ENCODE measurements at places on chromosomes 6 and 20.

DNA sequence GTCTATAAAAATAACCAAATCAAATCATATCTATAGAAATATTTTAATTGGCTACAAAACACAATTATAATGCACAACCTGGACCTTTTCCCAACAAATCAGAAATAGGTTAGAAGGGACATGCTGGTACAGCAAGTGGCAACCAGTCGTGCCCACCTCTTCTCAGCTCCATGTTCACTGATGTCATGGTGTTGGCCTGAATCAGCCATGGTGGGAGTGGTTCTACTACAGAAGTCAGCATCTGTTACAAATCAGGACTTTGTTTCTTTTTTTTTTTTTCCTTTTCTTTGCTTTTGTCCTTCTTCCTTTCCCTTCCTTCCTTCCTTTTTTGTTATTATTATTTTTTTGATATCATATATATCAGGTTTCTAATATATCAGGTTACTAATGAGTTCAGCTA is 91.2 kb downstream of the RALGAPA2 start:
- DNase-seq, result no peak

DNA sequence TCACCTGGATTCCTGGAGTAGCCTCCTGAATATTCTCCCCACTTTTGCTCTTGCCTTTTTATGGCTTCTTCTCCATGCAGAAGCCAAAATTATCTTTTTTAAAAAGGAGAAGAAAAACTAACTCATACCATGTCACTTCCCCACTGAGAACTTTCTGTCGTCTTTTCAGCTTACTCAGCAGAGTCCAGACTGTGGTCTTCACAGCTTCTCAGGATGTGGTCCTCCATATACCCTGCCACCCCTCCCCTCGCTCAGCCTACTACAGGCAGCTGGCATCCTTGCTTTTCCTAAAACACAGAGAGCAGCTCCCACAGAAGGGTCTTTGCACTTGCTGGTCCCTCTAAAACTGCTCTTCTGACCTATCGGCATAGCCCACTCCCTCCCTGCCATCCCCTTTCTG is 89.4 kb upstream of the ISM1 start:
- DNase-seq, result peak; percentile 13

GRCh38 chr6:39617520-39617919 is 107.7 kb downstream of the KIF6 start:
- no peak for DNase-seq

DNA sequence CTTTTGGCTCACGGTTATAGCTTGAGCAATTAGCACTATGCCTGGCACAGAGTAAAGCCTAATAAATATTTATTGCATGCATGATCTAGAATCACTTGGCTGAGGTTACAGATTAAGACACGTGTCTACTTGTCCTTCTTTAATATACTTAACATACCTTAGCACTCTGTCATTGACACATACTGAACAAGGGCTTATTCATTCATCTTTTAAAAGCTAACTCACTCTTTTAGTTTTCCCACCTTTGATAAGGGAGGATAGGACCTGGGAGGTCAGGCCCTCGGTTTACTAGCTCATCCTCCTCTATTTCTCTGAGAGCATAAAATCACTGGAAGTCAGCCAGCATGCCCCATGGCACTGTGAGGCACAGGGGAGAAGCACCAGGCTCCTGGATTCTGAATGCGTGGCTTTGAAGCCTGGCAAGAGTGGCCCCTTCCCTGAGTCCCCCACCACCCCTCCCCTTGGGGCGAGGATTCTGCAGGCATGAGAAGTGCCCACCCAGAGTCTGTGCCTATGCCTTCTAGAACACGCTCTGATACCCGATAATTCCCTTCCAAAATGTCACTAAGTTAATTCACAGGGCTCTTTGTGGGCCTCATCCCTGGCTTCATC is 11.2 kb downstream of the ZCCHC3 start:
- no peak for DNase-seq

GRCh38 chr20:6265204-6265904 is 142.5 kb upstream of the FERMT1 start:
- DNase-seq, result peak; percentile 62

GRCh38 chr6:13453771-13454251 is 33.6 kb downstream of the GFOD1 start:
- no peak for DNase-seq

GRCh38 chr6:3341467-3341866 is 82.7 kb downstream of the PSMG4 start:
- DNase-seq, result peak; percentile 62

DNA sequence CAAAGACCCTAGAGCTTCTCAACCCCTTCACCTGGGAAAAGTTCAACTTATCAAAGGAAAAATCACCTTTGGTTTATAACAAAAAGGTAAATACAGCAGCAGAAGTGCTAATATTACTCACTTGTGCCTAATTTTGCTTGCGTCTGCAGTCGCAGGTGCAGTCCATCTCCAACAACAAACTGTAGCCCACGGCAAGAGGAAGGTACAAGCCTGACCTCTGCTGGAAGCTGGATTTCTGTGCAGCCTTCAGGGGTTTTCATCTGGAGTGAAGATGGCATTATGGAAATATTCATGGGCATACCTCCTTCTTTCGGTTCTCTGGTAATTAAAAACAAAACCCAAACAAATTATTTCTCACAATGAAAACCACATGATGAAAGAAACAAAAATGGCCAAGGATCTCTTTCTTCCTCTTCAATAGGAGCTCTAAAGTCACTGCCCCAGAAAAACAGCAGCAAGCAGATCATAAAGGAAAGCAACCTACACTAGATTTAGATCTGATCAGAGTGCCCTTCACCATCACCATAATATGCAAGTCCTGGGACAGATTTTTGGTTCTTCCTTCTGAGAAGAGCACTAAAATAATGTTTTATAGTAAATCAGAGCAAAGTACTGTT is 7.8 kb downstream of the UBE3D start:
- peak; percentile 66 for DNase-seq

DNA sequence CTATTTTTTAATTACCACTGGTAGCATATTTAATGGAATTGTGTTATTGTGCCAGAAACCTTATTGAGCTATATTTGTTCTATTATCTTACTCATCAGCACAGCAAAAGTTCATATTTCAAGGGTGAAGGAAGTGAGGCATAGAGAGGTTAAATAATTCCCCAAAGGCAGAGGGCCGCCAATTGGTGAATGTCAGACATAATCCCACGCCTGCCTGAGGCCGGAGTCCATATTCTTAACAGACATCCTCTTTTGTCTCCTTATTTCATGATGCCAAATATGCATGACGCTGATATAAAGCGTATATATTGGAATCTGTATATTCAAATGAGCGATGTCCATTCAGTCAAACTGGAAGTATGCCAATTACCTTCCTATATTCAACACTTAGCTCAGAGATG is 505.0 kb upstream of the SLC35B3 start:
- DNase-seq, result no peak

- no peak for DNase-seq
These were observed 48.0 kb upstream of the MAPK13 start for GRCh38 chr6:36082318-36082717.

GRCh38 chr6:15887491-15888461 is 224.9 kb upstream of the DTNBP1 start:
- DNase-seq, result no peak

GRCh38 chr6:148932731-148933130 is 185.9 kb downstream of the UST start:
- DNase-seq, result no peak

- no peak for DNase-seq
These were observed 341.3 kb downstream of the SMOC2 start for GRCh38 chr6:168782187-168782751.

DNA sequence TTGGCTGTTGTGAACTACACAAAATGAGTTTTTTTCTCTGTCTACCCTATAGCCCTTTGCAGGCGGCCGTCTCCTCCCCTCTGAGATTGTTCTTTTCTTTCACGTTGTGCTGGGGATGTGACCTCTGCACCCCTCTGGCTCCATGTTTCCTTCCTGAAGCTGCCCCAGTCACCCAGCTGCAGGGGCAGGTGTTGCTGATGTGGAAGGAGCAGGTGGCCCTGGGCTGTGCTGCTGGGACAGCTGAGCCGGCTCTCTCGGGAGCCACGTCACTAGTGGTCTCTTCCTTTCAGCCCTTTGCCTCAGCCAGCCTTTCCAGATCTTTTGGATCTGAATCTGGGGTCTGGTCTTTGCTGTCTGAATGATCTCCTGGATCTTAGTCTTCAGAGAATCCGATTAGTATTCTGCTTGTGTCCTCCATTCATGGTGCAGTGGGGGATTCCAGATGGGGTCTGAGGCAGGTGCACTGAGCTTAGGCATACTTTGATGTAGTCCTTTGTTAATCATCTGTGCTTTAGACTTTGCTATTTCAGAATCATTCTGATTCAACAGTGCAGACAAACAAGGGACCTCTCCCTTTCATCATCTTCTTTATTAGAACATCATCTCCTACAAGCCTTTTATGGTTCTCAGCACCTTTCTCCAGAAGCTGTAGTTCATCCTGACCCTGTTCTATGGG is 31.4 kb downstream of the TMEM181 start:
- DNase-seq, result peak; percentile 18

GRCh38 chr6:107540465-107540857 is 50.5 kb downstream of the SOBP start:
- no peak for DNase-seq

DNA sequence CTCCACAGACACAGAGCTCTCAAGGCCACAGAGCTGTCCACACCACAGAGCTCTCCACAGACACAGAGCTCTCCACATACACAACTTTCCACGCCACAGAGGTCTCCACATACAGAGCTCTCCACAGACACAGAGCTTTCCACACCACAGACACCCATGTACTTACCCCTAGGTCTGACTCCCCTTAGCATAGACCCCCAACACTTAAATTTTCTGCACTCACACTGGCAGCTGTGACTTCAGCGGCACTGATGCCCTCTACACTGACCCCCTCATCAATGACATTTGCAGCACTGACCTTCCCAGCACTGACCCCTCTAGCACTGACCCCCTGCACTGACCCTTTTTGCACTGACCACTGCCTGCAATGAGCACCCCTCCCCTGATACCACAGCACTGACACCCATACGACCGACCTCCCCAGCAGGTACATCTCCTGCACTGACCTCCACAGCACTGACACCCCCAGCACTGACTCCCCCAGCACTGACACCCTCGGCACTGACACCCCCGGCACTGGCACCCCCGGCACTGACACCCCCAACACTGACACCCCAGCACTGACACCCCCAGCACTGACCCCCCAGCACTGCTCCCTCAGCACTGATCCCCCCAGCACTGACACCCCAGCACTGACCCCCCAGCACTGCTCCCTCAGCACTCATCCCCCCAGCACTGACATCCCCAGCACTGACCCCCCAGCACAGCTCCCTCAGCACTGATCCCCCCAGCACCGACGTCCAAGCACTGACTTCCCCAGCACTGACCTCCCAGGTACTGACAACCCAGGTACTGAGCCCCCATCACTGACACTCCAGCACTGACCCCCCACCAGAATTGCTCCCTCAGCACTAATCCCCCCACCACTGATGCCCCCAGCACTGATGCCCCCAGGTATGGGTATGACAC is 56.5 kb downstream of the ERMARD start:
- DNase-seq, result no peak

- no peak for DNase-seq
These were observed 262.6 kb upstream of the PRND start for GRCh38 chr20:4459081-4459480.

DNA sequence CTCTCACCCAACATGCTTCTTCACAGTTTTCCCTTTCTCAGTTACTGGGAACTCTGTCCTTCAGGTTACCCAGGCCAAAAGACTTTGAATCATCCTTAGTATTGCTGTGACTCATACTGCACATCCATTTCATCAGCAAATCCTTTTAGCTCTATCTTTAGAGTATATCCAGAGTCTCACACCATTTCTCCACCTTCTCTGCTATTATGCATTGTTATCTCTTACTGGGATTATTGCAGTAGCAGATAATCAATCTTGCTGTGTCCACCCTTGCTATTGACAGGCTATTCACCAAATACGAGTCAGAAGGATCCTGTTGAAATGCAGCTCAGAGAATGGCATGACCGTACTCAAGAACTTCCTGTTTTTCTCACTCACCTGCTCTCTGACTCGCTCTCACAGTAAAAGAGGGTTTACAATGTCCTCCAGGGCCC is 57.3 kb downstream of the BCKDHB start:
- DNase-seq, result no peak

- no peak for DNase-seq
These were observed 114.2 kb downstream of the COL12A1 start for GRCh38 chr6:75091467-75092190.

- no peak for DNase-seq
These were observed 536 bp upstream of the RAET1G start for GRCh38 chr6:149923327-149923986.

DNA sequence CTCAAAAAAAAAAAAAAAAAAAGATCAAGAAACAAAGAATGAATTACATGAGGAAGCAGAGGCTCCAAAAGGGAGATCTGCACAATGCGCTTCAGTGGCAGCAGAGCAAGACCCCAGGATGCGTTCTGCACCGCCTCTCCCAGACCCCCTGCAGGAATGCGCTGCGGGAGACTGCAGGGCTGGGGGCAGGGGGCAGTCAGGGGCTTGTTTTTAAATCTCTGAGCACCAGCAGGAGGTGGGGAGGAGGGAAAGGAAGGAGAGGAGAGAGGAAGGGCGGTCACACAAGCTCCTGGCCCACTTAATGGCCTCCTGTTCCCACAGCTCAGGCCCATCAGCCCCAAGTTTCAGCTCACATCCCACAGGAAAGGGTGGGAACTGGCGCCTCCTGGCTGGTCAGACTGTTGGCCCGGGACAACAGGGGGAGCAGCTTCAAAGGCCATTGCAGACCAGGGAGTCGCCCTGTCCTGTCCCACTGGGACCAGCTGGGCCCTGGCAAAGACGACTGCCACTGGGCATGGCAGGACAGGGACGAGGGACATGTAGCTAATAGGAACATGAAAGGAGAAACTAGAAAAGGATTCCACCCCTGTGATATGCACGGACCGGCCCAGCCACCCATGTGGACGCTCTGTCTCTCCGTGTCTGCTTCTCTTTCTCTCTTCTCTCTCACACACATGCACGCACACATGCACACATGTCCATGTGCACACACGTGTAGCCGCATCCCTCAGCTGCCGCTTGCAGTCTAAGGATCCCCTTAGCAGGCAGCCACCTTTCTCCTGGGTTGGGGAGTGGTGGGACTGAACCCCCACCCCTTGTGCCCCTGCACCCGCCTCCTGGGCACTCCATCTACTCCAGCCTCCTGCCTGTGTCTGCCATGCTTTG is 34.7 kb downstream of the TFEB start:
- no peak for DNase-seq

DNA sequence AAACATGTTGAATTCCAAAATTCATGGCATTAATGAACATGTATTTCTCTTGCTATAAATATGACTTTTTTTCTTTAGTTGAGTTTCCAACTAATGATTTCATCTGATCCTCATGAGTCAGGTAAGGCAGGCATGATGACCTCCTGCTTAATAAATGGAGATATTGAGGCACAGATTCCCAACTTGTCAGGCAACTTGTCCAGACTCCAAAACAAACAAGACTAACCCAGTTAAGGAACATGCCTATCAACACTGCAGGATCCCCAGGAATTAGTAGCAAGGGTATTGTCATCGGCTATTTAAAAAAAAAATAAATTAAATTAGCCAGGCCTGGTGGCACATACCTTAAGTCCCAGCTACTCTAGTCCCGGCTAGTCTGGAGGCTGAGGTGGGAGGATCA is 121.3 kb upstream of the SALL4 start:
- DNase-seq, result no peak

- DNase-seq, result peak; percentile 14
These were observed 50.4 kb upstream of the ENTPD6 start for GRCh38 chr20:25145131-25145530.

- DNase-seq, result no peak
These were observed 292.6 kb downstream of the GMDS start for GRCh38 chr6:1952740-1953360.
